ENCODE measurements at places on chromosomes 5 and 9. TPM values are rescaled to one million over a fixed set of nuclear protein-coding genes. Genes with fewer than 3 reads are reported as not detected.

TEX48 gene
- not detected for polyA plus RNA-seq

DNA sequence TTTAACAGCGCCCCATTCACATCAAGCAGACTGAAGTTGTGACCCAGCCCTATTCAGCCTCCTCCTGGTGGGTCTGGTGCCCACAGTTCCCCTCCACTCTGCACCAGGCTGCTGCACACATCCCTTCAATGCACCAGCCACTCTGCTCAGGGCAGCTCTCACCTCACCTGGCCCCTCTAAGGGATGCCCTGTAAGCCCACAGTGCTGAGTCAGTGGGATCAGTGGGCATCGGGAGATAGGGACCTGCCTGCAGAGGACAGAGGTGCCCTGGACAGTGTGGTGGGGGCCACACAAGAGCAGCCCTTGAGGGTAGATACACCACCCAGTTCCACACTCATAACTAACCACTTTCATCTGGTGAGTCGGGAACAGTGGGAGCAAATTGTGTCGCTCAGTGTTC is 38.3 kb upstream of the S1PR3 start:
- no peak for DNase-seq

GRCh38 chr9:13919401-13919800 is 394.5 kb downstream of the NFIB start:
- no peak for DNase-seq

GRCh38 chr5:172979778-172980177 is 3.8 kb upstream of the ATP6V0E1 start:
- peak; percentile 37 for DNase-seq

DNA sequence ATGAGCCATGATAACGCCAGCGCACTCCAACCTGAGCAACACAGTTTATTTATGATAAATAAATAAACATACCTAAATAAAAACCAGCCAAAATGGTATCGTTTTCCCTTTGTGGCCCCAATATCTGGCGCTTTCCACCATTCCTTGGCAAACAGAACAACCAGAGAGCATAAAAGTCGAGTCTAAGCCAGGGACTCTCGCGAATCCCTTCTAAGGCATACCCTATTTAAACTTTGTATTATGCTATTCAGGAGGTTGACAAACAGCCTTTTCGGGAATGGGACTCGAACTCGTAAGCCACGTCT is 386 bp upstream of the MATR3 start:
- DNase-seq, result no peak

DNA sequence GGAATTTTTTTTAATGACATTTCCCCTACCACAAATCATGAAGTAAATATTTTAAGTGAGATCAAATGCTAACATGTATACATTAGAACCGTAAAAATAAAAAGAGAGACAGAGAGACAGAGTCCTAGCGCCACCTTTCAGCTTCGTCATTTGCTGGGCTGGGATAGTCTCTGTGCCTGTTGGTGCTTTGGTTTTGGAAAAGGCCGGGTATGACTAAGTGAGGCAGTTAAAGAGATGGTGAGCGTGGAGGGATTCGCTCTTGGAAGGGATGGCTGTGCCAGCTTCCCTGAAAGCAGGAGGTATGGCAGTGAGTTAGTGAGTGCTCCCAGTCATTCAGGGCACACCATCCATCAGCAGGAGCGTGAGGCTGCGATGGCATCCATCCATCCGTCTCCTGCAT is 729.6 kb upstream of the WWC1 start:
- DNase-seq, result no peak

All from mammary epithelial cell (primary cell).